ENCODE measurements at places on chromosomes 13 and 19.
A peak's percentile ranks its signal among the peaks of the same experiment; 100 is the strongest.

DNA sequence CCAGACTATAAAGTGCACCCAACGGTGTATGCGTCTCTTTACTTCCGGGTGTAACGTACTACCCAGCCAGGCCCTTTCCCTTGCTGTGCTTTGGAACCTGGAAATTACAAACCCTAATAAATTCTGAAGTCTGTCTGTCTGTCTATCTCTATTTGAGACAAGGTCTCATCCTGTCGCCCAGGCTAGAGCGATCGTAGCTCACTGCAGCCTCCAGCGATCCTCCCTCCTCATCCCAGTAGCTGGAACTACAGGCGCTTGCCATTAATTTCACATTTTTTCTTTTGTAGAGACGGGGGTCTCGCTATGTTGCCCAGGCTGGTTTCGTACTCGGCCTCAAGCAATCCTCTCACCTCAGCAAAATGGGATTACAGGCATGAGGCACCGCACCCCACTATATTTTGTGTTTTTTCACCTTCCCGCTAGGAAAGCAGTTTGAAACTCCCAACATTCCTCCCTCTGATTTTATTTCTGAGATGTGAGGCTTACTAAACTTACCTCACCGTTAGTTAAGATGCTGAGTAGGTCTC lies 469 bp upstream of the RNF6 start:
- no peak for DNase-seq

- DNase-seq: no peak
Measured at GRCh38 chr19:6235031-6235951, 44.5 kb downstream of the MLLT1 start.

DNA sequence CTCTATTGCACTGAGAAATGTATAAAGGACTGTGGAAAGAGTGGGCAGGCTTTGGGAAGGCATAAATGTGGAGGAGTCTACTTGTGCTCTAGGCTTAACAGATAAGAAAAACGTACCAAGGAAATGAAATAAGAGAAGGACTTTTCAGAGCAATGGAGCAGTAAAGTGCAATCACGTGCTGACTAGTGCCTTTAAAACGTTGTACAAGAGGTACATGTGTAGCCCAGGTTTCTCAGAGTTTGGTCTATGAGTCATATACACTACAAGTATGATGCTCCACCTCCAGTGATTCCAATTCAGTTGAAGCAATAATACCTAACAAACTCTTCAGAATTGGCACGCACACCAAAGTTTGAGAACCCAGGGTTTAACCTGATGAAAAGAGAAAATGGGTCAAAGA lies 13.4 kb upstream of the FNDC3A start:
- DNase-seq: no peak

DNA sequence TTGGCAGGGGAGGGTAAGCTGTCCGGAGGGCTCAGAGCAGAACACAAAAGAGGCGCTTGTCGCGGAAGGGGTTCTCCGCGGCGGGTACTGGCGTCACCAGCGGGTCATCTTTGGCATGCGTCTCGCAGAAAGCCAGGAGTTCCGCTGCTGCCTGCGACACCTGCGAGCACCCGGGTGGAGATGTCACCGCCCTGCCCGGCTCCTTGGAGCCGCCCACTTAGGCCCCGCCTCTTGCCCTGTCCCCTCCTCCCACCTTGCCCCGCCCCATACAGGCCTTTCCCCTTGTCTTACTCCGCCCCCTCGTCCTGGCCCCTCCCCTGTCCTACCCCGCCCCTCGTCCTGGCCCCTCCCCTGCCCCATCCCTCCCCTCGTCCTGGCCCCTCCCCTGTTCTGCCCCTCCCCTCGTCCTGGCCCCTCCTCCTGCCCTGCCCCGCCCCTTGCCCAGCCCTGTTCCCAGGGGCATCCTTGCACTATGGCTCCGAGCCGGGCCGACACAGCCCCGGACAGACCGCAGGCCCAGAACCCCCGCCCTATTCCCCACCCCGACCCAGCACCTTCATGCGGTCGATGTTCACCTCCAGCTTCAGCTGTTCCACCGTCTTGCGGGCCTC lies 1.9 kb downstream of the GNG8 start:
- peak; percentile 98 for DNase-seq

DNA sequence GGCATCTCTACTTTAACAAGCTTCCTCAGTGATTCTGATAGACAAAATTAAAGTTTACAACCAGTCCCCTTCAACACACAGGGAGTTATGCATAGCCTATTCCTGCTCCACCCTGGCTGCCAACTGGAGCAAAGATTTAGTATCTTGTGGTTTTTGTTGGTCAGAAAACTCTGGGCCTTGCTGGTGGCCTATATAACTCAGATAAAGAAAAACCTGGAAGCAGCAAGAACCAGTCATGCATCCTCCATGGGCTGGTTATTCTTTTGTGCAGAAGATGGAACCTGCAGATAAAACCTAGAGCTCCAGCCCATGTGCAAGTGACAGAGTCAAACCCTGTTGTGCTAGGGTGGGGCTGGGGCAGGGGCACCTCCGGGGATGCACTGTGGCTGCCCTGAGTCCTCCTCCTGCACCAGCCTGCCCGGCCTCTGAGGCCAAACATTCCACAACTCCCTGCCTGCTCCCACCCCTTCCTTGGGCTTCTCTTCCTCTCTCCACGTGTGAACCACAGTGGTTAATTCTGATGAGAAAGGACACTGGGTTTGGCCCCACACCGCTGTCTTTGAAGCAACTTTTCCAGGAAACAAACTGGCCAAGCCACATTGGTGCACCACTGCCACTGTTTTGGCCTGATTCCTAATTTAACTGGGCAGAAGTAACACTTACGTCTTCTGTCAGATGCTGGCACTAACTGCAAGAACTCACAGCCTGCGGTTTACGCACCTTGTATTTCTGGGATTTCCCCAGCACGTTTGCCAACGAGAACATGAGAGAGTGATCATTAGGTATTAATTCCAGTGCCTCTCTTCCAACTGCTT lies 23.3 kb upstream of the GGACT start:
- no peak for DNase-seq

DNA sequence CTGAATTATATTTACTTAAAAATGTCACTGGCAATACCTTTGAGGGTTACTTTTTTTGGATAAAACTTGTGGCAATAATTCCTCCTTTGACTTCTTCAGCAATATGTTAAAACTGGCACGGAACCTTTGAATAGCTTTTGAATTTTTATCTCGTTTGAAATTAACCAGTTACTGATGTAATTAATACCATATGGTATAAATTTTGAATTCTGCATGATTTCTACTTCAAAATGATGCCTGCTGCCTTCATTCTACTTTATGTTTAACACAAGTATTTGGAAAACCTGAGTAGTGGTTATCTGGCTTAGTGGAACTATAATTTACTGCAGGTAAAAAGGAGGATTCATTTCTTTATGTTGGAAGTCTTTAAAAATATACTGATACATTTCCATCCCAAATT lies 85.3 kb downstream of the LRCH1 start:
- DNase-seq: no peak

GRCh38 chr13:71922194-71922593 lies 55.2 kb upstream of the DACH1 start:
- DNase-seq: no peak

GRCh38 chr13:95298169-95298965 lies 2.9 kb downstream of the ABCC4 start:
- no peak for DNase-seq

- no peak for DNase-seq
Measured at GRCh38 chr13:83197316-83197715, 685.0 kb downstream of the SLITRK1 start.

DNA sequence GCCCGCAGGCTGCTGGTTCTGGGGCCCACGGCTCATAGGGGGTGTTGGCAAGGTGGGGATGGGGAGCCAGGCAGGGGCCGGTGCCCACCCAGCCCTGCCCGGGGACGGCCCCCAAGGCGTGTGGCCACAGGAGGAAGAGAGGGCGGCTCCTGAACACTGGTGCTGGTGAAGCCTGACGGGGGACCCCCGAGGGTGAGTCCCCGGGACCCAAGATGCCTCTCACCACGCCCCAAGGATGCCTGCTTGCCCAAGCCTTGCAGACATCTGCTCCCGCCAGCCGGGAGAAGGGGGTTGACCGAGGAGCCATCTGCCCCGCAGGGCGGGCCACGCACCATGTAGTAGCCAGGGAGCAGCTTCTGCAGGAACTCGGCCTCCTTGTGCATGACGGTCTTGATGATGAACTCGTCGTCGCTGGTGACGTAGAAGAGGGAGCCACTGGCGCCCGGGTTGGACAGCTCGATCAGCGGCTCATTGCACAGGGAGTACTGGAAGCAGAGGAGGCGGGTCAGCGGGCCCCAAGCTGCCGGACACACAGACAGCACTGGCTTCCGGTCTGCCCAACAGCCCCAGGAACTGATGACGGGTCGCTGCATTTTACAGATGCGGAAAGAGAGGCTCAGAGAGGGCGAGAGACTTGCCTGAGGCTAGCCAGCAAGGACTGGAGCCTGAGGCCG lies 29.6 kb upstream of the CACTIN start:
- DNase-seq: no peak

DNA sequence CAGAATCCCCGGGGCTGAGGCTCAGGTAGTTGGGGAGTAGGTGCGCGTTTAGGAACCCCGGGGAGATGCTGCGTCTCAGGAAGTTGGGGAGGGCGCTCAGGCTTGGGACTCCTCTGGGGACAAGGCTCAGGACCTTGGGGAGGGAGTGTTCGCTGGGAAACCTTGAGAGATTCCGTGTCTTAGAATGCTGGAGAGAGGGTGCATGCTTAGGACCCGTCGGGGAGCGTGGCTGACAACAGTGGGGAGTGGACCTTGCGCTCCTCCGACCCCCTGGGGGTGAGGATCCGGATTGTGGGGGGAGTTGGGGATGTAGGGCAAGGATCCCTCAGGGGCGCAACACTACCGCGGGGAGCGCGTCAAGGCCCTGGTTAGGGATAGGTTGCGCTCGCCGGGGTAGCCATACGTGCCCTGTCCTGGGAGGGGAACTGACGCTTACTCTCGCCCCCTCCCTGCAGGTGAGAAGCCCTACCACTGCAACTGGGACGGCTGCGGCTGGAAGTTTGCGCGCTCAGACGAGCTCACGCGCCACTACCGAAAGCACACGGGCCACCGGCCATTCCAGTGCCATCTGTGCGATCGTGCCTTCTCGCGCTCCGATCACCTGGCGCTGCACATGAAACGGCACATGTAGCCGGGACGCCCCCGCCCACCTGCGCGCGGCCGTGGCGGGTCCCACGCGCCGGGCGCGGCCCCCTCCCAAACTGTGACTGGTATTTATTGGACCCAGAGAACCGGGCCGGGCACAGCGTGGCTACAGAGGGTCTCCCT lies 2.0 kb downstream of the KLF2 start:
- peak; percentile 60 for DNase-seq

DNA sequence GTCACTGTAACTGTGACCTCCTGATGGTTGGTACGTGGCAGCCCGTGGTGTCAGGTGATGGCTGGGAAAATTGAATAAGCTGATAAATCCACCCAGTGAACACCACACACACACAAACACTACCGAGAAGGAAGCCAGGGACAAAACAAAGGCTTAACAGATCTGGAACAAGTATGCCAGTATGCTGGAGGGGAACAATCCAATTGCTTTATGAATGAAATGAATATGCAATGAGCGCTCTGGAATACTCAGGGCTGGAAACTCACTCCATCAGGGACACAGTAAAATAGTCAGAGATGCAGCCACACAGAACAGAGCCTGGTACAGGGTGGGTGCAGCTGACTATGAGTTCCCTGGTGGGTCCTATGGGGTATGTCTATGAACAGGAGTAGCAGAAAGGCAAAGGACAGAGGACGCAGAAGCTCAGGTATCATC lies 16.7 kb downstream of the TMTC4 start:
- no peak for DNase-seq

DNA sequence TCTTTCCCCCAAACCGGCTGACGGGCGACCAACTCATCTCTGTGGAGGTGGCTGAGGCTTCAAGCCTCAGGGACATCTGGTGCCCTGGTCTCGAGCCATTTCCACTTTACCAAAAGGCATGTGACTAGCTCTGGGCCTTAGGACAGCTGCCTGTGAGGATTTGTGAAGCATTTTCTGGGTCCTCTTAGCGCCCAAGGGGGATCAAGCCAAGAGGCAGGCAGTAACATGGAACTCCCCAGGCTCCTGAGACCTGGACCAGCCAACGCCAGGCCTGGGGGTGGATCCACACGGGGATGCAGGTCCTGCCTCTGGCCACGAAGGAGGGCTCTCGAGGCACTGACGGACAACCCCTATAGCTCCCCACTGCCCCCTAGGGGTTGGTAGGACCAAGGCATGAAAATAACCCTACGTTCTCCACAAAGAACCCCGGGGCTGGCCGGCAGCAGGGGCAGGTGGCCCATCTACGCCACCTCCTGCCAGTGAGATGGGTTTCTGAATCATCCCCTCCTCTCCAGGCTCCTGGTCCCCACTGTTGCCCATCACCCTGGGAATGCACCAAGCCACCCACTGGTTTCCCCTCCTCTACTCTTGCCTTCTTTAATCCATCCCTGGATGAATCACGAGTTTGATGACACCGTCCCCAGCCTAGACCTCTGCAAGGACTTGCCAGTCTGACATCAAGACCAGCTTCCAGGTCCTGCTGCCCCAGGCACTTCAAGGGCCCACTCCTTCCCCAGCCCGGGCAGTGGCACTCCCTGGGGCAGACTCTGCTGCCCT lies 7.0 kb upstream of the MYDGF start:
- no peak for DNase-seq

- DNase-seq: no peak
Measured at GRCh38 chr13:110326263-110326904, 19.3 kb downstream of the COL4A2 start.

- DNase-seq: no peak
Measured at GRCh38 chr13:44874886-44875630, 114.2 kb downstream of the NUFIP1 start.

DNA sequence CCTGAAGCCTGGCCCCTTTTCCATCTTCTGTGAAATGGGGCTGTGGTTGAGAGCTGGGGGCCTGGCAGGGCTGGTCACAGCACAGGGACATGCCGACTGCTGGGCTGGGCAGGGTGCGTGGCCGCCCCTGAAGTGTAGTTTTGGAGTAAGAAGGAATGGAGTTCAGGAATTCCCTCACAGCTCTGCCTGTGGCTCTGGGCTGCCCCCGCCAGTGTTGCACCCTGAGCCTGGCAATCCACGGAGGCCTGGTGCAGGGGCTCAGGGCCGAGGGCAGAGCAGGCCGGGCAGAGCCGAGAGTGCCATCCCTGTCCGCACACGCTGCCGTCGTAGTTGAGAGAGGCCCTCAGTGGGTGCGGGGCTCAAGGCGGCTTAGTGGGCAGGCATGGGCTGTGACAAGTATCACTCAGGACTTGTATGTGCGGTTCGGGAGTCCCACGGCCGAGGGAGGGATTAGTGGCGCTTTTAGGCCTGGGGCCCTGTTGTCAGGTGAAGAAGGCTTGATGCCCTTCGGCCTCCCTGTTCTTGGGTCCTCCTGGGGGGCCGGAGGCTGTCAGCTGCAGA lies 9.7 kb downstream of the SPPL2B start:
- no peak for DNase-seq
